ENCODE measurements at places on chromosomes 2 and 18.

GRCh38 chr2:74142340-74142739 lies 5.4 kb downstream of the BOLA3 start:
- DNase-seq, result no peak

GRCh38 chr2:166234112-166234846 lies 106.5 kb upstream of the SCN1A start:
- peak; percentile 80 for DNase-seq

- no peak for DNase-seq
Observed at GRCh38 chr2:118762290-118762689, 85.2 kb downstream of the EN1 start.

DNA sequence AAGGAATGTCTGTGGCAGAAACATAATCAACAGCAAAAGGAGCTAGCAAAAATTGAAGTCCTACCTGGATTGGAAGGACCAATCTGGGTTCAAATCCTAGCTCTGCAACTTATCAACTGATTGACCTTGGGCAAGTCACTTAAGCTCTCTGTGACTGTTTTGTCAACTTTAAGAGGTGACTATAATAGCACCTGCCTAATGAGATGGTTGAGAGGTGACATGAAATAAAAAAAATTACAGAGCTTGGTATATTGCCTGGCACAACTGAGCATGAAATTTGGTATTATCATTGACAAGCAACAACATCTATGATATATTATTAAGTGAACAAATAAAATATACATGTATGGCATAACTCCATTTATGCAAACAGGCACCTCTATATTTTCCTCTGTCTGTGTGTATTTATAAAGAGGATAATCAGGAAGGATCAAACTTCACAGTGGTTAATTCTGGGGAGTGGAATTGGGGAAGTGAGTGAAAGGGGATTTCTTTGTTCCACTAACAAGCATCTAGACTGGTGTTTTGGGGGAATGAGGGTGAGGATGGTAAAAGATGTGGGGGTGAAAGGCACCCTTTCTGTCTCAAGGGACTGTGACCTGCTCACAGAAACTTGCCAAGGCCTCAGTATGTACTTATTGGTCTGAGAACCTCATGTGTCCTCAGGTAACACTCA lies 132.8 kb upstream of the SERTAD2 start:
- DNase-seq, result no peak

DNA sequence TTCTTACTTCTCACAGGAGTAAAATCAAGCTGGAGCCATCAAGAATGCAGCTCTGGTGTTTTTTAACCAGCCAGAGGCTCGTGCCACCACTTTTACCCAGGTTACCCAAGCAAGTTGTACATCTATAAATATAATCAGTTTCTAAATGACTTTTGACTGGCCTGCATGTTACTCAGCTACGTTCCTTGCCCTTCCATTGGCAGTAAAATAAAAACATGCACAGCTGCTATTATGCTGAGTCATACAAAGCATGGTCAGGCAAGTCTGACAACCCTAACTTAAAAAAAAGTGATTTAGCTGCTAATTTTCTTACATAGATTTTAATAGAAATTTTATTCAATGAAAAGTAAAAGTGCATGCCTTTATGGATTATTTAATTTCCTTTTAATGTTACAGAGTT lies 111.7 kb upstream of the CSRNP3 start:
- DNase-seq, result peak; percentile 59

All from AG10803 (cell line).